ENCODE measurements at places on chromosomes 7 and 10. TPM values are rescaled to one million over a fixed set of nuclear protein-coding genes. Genes with fewer than 3 reads are reported as not detected.

GRCh38 chr10:43084812-43085211, 7.9 kb downstream of the RET start:
- H3K36me3 ChIP-seq, result no peaks in the 10 kb centered on the region
- no peaks in the 10 kb centered on the region for H3K4me1 ChIP-seq
- no peaks in the 10 kb centered on the region for H3K27me3 ChIP-seq
- H3K27ac ChIP-seq, result no peak overlapping the region
- DNase-seq, result no peak
- no peak overlapping the region for H3K4me3 ChIP-seq

DNA sequence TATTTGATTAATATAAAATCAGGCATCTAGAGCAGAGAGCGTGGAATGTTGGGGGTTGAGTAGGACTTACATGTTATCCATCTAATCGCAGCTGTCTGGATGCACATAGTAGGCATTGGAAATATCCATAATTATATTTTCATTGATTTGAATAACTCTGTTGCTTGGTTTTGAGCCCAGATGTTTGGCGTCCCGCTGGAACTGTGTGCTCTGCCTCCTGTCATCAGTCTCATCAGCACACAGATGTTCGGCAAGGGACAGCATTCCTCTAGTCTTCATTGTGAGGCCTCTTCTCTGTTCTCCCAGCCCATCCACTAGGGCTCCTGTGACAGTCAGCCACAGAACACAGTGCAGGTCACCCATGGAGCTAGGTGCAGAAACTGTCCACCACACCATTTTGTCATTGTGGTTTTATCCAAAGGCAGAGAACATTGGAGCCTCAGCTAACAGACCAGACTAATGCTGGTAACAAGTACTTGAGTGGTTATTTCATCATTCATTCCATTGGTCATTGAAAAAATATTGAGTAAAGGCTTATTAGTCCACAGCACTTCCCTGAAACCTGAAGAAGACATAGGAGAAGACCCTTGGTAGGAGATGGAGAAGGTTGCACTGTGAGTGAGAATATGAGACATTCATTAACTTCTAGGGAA, 927.4 kb downstream of the LRMDA start:
- no peaks in the 10 kb centered on the region for H3K27me3 ChIP-seq
- H3K36me3 ChIP-seq, result no peaks in the 10 kb centered on the region
- no peaks in the 10 kb centered on the region for H3K4me1 ChIP-seq
- no peak overlapping the region for H3K4me3 ChIP-seq
- no peak for DNase-seq
- H3K27ac ChIP-seq, result no peak overlapping the region

DNA sequence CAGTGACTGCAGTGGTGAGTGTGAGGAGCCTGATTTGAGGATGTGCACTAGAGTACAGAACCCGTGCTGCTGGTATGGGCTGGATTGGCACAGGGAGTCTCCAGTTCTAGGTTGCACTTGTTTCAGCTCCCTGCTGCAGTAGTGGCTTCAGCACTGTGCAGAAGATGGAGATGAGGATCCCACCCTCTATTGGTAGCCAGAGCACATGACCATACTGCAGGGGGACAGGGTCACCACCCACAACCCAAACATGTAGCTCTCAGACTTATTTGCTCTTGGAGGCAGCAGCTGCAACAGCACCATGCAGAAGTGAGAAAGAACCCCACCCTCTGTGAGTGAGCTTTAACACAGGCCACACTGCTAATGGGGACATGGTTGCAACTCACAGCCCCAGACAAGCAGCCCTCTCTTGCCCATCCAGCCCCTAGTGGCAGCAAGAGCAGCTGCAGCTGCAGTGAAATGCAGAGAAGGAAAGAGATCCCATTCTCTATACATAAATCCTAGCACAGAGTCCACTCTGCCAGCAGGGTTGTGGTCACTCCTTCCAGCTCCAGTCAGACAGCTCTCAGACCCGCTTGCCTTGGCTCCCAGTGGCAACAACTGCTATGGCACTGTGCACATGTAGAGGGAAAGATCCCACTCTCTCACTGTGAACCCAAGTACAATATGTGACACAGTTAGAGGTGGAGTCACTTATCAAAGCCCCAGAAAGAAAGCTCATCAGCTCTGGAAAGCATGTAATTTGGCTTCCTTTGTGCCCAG, 51.4 kb upstream of the SCIN start:
- no peaks in the 10 kb centered on the region for H3K36me3 ChIP-seq
- H3K4me3 ChIP-seq, result no peak overlapping the region
- no peaks in the 10 kb centered on the region for H3K27me3 ChIP-seq
- H3K27ac ChIP-seq, result no peak overlapping the region

DNA sequence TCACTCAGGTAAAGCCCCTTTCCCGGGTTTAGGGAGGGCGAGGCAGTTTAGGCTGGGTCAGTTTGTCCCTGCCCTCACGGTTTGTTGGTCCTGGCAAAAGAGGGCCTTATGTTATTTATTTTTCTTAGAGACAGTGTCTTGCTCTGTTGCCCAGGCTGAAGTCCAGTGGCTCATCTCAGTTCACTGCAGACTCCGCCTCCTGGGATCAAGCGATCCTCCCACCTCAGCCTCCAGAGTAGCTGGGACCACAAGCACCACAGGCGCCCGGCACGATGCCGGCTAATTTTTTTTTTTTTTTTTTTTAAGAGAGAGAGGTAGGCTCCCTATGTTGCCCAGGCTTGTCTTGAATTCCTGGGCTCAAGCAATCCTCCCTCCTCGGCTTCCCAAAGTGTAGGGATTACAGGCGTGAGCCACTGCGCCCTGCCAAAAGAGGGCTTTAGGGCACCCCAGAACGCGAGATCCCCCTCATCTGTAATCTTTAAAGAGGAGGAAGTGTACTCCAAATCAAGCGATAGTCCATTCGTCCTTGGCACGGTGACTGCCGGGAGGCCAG, 626 bp upstream of the BMS1 start:
- DNase-seq, result no peak
- H3K27me3 ChIP-seq, result no peaks in the 10 kb centered on the region
- H3K4me1 ChIP-seq, result peaks cover 21% of the 10 kb centered on the region
- peak overlapping the region; percentile 93 for H3K27ac ChIP-seq
- peaks cover 11% of the 10 kb centered on the region for H3K36me3 ChIP-seq
- H3K4me3 ChIP-seq, result peak overlapping the region; percentile 81

DNA sequence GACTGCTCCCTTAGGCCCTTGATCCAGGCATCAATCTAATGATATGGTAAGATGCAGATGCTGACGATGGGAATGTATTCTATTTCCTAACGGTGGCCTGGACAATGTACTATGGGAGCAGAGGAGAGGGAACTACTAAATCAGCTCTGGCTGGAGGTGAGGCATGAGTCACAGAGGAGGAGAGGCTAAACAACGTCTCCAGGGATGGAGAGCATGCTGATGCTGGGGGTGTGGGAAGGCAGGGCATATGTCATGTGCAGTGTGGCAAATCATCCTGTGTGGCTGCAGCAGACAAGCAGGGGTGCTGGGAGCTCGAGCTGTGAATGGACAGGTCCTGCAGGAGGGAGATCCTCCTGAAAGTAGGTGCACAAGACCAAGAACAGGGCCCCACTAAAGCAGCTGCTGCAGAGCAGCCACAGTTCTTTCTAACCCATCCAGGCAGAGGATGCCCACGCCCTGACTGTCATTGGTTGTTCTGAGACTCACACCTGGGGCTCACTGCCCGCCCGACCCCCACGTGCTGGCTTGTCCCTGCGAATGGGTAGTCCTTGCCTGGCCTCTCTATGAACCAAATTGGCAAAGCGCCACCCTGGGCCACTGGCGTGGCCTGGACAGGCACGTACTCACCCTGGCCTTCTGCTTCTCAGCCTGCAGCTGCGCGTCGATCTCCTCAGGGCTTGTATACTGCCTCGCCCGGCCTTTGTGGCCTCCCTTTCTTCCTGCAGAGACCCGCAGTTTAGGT, 4.0 kb downstream of the PDAP1 start:
- H3K27me3 ChIP-seq, result no peaks in the 10 kb centered on the region
- DNase-seq, result no peak
- H3K36me3 ChIP-seq, result peaks cover 63% of the 10 kb centered on the region

DNA sequence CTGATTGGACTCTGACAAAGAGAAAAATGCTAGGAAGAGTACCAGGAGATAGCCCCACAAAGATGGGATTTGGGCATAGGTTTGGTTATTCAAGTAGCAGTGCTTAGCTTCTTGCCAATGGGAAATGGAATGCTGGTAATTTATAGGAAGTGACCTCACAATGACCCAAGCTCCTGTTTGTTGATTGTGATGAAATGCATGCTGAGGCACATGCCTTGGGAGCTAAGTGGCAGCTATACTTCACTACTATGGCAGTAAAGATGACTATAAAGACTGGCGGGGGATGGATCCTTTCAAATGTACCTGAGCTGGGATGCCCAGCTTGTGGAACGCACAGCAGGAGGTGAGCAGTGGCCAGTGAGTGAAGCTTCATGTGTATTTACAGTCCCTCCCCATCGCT, 153.8 kb downstream of the ZNF22 start:
- no peak overlapping the region for H3K4me3 ChIP-seq
- DNase-seq, result no peak
- no peaks in the 10 kb centered on the region for H3K4me1 ChIP-seq
- H3K27me3 ChIP-seq, result no peaks in the 10 kb centered on the region
- no peak overlapping the region for H3K27ac ChIP-seq

DNA sequence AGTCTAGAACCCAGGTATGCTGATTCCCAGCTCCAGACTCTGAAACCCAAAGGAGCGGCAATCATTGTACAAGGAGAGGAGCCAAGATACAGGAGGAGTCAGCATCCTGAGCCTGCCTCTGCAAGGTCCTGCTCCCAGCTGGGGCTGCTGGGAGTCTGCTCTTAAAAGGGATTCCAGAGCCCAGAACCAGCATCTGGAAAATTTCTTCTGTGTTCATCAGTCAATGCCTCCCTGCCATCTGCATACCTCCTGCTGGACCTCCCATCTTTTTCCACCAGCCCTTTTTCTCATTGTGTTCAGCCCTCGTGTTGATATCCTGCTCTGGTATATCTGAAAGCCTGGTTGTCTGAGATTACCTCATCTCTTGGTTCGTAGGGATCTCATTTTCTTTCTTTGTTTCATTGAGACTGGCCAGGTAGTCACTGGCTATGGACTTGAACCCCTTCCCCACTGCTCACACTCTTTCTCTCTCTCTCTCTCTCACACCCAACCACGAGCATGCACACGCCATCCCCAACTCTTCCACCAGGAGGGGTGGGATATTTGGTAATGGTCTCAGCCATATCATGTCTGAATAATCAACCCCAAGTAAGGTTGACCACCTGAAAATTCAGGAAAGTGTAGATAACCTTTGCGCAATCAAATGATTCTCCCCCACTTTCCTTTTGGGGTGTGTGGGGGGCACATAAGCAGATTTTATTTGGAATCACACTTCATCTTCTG, 608.8 kb downstream of the LRMDA start:
- no peaks in the 10 kb centered on the region for H3K4me1 ChIP-seq
- H3K36me3 ChIP-seq, result no peaks in the 10 kb centered on the region
- no peak for DNase-seq
- H3K27ac ChIP-seq, result no peak overlapping the region

The SLC26A3 gene
- total RNA-seq, result not detected

- H3K4me1 ChIP-seq, result no peaks in the 10 kb centered on the region
- no peak overlapping the region for H3K4me3 ChIP-seq
- no peaks in the 10 kb centered on the region for H3K36me3 ChIP-seq
- H3K27me3 ChIP-seq, result no peaks in the 10 kb centered on the region
- no peak for DNase-seq
Measured at GRCh38 chr10:125980521-125981035, 84.2 kb downstream of the FANK1 start.

GRCh38 chr7:27030393-27031050, 65.3 kb downstream of the HOXA1 start:
- H3K36me3 ChIP-seq, result no peaks in the 10 kb centered on the region
- H3K27me3 ChIP-seq, result no peaks in the 10 kb centered on the region
- H3K4me1 ChIP-seq, result no peaks in the 10 kb centered on the region
- no peak overlapping the region for H3K27ac ChIP-seq

DNA sequence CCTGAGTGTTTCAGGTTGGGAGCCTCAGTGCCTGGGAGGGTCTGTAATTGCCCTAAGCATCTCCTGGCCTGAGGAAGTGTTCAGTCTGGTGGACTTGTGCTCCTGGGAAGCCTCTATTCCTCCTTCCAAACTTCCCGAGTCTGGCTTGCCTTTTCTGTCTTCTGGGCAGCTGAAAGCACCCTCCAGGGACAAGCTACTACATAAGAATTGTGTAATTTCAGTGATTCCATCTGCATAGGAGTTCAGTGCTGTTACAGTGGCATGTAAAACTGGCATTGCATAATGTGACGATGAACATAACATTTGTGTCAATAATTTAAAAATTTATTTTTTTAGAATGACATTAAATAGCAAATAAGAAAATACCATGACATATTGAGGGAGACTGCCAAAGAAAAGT, 109.3 kb downstream of the AOAH start:
- no peak overlapping the region for H3K27ac ChIP-seq
- H3K4me1 ChIP-seq, result no peaks in the 10 kb centered on the region
- no peaks in the 10 kb centered on the region for H3K27me3 ChIP-seq
- DNase-seq, result no peak

The GATA3 gene
- 1.3 TPM for total RNA-seq

DNA sequence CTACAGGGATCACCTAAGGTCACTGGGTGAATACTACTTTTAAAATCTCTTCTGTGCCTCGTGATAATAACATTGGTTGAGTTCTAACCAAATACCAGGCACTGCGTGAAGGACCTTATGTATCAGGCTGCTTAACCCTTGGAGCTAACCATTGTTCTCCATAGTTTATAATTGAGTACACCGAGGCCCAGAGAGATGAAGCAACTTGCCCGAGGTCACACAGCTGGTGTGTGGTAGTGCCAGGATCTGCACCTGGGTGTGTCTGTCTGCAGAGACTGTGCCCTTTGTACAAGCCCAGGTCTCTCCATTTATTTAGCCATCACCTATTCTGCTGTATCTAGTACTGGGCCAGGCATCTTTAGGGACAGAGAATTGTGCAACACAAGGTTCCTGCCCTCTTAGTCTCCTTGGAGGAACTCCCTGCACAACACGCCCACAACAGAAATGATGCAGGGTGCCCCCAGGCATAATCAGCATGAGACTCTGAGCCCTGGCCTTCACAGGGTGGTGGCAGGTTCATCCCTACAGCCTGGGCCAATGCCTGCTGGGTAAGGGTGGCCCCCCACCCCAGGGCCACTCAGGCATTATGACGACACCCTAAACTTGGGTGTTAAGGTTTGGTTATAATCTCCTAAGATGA, 31.5 kb downstream of the UNC5B start:
- H3K27ac ChIP-seq, result peak overlapping the region; percentile 85
- no peak for DNase-seq
- no peaks in the 10 kb centered on the region for H3K36me3 ChIP-seq

DNA sequence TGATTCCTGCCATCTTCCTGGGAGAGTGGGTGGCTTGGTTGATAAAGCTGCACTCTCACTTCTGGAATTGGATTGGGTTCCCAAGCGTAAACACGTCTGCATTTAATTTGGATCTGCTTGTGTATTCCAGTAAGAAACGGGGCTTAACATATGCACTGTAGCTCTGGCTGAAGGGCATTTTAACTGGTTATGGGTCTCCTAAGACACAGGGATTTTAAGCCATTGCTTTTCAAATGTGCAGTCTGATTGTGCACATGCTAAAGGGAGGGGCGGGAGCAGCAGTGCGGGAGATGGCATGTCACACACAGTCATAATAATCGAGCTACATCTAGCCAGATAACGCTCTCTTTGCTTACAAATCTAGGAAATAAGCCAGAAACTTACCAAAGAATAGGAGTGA, 247.3 kb upstream of the LYZL1 start:
- no peaks in the 10 kb centered on the region for H3K27me3 ChIP-seq
- H3K4me3 ChIP-seq, result no peak overlapping the region
- H3K27ac ChIP-seq, result no peak overlapping the region
- no peak for DNase-seq
- no peaks in the 10 kb centered on the region for H3K4me1 ChIP-seq
- H3K36me3 ChIP-seq, result no peaks in the 10 kb centered on the region
